CD4-positive, CD25-positive, alpha-beta regulatory T cell (primary cell): ENCODE measurements at places on chromosomes 3 and 15. TPM values are rescaled to one million over a fixed set of nuclear protein-coding genes. Genes with fewer than 3 reads are reported as not detected.

DNA sequence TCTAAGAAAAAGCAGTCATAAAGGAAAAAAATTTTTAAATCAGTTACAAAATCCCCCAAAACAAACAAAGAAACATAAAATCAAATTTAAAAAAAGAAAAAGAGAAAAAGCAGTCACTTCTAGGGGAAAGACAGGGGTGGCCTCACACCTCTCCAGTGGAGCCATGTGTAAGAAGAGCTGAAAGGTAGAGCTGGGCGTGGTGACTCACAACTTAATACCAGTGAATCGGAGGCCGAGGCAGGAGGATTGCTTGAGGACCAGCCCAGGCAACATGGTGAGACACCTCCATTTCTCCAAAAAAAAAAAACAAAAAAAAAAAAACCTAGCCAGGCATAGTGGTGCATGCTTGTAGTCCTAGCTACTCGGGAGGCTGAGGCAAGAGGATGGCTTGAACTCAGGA, 14.7 kb downstream of the MESD start:
- H3K4me3 ChIP-seq: no peak overlapping the region
- no peaks in the 10 kb centered on the region for H3K4me1 ChIP-seq
- peaks cover 22% of the 10 kb centered on the region for H3K36me3 ChIP-seq
- no peaks in the 10 kb centered on the region for H3K27me3 ChIP-seq

Gene CHRNB4
- not detected for total RNA-seq

Gene CD200R1
- total RNA-seq: 7.5 TPM

DNA sequence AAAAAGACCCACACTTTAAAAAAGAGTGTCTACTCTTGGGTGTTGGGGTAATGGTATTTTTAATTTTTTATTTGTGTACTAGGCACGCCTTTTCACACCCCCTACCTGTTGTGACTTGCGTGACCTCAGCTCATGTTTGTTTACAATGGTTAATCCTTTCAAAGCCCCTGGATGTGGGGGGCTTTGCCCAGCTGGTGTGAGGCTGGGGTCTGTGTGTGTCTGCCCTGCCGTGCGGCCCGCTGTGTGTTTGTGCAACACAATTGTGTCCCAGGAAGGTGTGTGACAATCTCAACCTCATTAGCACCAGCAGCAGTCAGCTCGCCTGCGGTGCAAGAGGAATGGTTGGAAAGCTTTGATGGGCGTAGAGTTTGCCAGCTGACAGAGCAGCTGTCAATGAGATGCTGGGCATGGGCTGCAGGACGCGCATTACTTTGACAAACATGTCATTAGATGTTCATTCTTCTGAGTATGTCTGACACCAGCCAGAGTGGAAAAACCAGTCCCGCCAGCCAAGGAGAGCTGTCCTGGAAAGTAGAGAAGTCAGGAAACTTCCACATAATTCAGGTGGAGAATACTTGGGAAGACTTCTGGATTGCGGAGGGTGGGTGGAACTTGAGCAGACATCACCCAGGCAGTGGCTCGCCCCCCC, 9.6 kb downstream of the LRRK1 start:
- no peaks in the 10 kb centered on the region for H3K27me3 ChIP-seq
- H3K36me3 ChIP-seq: no peaks in the 10 kb centered on the region
- H3K4me3 ChIP-seq: no peak overlapping the region
- no peak overlapping the region for H3K27ac ChIP-seq

DNA sequence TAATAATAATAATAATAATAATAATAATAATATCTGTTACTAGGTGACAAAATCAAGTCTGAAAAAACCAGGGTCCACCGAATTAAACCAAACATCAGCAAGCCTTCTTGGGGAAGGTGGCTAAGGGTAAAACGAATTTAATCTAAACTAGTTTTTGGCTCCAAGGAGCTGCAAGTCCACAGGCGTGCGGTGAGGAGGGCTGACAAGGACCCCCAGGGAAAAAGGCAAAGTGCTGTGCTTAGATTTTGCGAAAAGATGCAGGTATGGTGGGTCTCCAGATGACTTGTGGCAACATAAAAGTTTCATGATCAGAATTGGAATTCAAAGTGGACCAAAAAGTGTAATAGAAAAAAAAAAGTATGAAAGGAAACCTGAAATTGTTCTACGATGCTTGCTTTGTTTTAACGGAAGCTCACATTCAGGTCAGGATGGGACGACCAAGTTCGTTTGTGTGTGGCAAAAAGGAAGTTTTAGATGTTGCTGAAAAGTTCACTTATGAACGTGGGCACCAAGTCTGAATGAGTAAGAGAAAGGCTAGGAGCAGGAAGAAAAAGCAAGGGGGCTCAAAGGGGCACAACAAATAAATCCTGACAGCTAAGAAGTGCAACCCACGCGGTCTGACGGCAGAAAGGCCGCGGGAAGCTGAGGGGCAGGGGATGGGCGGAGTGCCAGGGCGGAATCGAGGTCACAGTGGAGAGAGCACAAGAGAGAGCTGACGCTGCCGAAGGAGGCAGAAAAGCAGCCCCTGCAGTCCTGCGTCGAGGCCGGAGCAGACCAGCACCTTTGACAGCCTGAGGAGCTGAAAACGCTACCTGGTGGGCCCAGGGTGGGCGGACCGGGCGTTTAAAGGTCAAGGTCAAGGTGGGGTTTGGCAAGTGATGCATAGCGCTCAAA, 1.1 kb downstream of the WDR82 start:
- H3K27me3 ChIP-seq: no peaks in the 10 kb centered on the region
- peaks cover 14% of the 10 kb centered on the region for H3K36me3 ChIP-seq
- H3K4me3 ChIP-seq: peak overlapping the region; percentile 98
- peak overlapping the region; percentile 92 for H3K27ac ChIP-seq

GRCh38 chr3:64957408-64958198, 269.8 kb upstream of the ADAMTS9 start:
- no peak overlapping the region for H3K4me3 ChIP-seq
- no peak for DNase-seq
- H3K4me1 ChIP-seq: no peaks in the 10 kb centered on the region
- H3K27me3 ChIP-seq: no peaks in the 10 kb centered on the region
- H3K36me3 ChIP-seq: no peaks in the 10 kb centered on the region
- H3K27ac ChIP-seq: no peak overlapping the region

DNA sequence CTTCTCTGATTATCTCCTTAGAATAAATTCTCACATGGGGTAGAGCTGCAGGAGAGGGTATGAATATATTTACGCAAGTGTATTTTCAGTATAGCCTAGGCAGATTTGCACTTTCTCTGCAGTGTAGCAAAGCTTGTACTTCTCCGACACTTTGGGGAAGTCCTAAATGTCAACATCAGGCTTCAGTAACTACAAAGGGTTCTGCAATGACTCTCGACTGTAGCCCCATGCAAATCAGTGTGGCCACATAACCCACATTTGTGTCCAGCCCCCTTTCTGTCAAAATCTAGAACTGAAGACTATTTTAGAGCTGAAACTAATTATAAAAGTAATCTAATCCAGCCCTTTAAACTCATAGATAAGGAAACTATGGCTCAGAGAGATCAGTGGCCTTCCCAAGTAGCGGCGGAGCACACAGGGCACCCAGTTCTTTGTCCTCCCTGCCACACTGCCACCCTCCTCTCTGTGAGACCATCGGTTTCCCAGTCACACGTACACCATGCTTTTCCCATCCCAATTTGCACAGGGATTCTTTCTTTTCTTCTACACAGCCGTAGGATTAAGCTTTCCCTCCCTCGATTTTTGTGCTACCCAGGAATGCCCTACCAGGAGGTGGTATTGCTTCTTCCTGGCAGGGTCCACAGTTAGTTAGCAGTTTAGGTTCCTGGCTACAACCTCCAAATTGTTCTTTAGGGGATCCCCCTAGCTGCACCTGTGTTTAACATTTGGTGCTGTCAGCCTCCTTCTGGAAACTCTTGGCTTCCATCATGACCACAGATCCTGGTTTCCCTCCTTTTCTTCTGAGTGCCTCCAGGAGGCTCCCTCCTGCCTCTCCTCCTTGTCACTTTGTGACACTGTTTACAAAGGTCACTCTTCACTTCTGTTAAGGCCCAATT, 22.9 kb downstream of the MRAS start:
- no peaks in the 10 kb centered on the region for H3K36me3 ChIP-seq
- peaks cover 2% of the 10 kb centered on the region for H3K27me3 ChIP-seq
- H3K4me3 ChIP-seq: no peak overlapping the region
- H3K4me1 ChIP-seq: no peaks in the 10 kb centered on the region
- DNase-seq: no peak
- H3K27ac ChIP-seq: no peak overlapping the region

GRCh38 chr3:30418443-30418842, 188.0 kb upstream of the TGFBR2 start:
- H3K4me3 ChIP-seq: no peak overlapping the region
- no peaks in the 10 kb centered on the region for H3K36me3 ChIP-seq
- no peaks in the 10 kb centered on the region for H3K4me1 ChIP-seq
- H3K27me3 ChIP-seq: peaks cover 7% of the 10 kb centered on the region
- no peak overlapping the region for H3K27ac ChIP-seq

Gene GOLGA8O
- not detected for total RNA-seq

Gene GOLGA6B
- not detected for total RNA-seq

GRCh38 chr3:184497804-184498203, 63.8 kb upstream of the EPHB3 start:
- no peak for DNase-seq
- no peak overlapping the region for H3K27ac ChIP-seq
- no peak overlapping the region for H3K4me3 ChIP-seq
- no peaks in the 10 kb centered on the region for H3K36me3 ChIP-seq
- no peaks in the 10 kb centered on the region for H3K4me1 ChIP-seq
- H3K27me3 ChIP-seq: peaks cover 5% of the 10 kb centered on the region

Gene DGKG
- 0.81 TPM for total RNA-seq

DNA sequence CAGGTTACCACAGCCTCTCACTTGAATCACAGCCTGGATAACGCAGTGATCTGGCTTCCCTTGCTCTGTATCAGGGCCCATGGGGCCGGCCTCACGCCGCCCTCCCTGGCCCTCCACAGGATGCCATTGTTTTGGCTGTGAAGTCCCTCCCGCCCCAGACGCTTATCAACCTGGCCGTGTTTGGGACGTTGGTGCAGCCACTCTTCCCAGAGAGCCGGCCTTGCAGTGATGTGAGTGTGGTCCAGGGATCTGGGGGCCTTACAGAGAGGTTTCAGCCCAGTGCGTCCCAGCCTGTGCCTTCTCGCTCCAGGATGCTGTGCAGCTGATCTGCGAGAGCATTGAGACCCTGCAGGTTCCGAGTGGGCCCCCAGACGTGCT, 6.6 kb downstream of the VWA5B2 start:
- no peak for DNase-seq
- no peak overlapping the region for H3K4me3 ChIP-seq
- H3K27ac ChIP-seq: no peak overlapping the region

Gene USP13
- total RNA-seq: 6.4 TPM

GRCh38 chr3:2765002-2765579, 345.1 kb downstream of the IL5RA start:
- no peaks in the 10 kb centered on the region for H3K36me3 ChIP-seq
- peak; percentile 12 for DNase-seq
- H3K4me1 ChIP-seq: no peaks in the 10 kb centered on the region
- H3K27ac ChIP-seq: no peak overlapping the region
- no peak overlapping the region for H3K4me3 ChIP-seq
- no peaks in the 10 kb centered on the region for H3K27me3 ChIP-seq

Gene GABRR3
- total RNA-seq: not detected

Gene ARRDC4
- 0.37 TPM for total RNA-seq

DNA sequence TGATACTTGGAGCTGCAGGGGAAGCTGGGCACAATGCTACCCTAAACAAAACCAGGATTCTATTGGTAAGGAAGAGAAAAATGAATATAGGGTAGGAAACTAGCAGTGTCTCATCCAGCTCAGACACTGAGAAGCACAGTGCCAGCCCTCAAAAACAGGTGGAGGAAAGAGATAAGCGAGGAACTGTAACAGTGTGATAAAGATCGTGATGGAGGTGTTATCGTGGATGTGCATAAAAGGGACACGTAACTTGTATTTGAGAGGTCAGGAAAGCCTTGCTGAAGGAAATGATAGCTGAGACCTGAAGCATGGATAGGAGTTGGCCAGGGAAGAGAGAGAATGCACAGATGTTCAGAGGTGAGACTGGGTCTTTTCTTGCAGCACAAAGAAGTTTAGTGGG, 27.4 kb downstream of the MIX23 start:
- no peak overlapping the region for H3K27ac ChIP-seq
- peaks cover 3% of the 10 kb centered on the region for H3K36me3 ChIP-seq
- no peak overlapping the region for H3K4me3 ChIP-seq
- DNase-seq: no peak
- H3K4me1 ChIP-seq: no peaks in the 10 kb centered on the region
- H3K27me3 ChIP-seq: no peaks in the 10 kb centered on the region

GRCh38 chr15:63931556-63931955, 97.8 kb upstream of the HERC1 start:
- H3K4me3 ChIP-seq: no peak overlapping the region
- H3K27ac ChIP-seq: no peak overlapping the region
- H3K36me3 ChIP-seq: no peaks in the 10 kb centered on the region
- no peak for DNase-seq
- no peaks in the 10 kb centered on the region for H3K4me1 ChIP-seq

DNA sequence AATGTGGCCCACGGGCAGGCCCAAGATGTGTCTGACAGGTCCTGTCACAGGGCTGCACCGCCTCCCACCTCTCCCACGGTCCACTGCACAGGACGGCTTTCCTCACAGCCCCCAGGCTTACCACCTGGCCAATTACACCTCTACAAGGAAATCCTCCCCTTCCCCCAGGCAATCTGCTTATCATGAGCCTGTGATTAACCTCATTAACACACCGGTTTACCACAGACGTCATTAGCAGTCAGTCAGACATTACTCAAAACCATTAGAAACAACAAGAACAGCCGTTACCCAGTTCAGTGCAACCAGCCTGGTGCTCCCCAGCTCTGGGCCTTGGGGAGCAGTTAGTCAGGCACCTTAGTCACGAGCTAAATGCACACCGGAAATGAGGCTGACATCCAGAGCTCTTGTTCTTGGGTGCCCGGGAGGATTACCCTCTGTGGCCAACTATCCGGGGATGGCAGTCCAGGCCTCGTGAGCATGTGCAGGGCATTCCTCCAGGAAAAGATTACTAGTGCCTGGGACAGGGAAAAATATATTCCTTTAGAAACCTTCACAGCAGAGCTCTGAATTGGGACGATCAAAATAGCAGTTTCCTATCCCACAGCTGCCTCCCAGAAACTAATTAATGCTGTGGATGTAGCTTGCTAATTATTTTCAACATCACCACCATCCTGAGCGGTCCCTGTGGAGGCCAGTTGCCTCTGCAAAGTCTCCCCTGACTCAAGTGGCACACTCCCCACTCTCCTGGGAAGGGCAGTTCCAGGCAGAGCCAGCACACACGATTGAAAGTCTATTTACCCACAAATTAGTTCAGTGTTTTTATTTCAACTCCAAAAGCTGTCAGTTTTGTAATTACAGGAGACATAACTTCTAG, 117.4 kb upstream of the ZBED2 start:
- H3K27me3 ChIP-seq: no peaks in the 10 kb centered on the region
- H3K27ac ChIP-seq: peak overlapping the region; percentile 19
- no peak overlapping the region for H3K4me3 ChIP-seq
- H3K4me1 ChIP-seq: no peaks in the 10 kb centered on the region

GRCh38 chr3:152382312-152383135, 113.8 kb downstream of the MBNL1 start:
- H3K27me3 ChIP-seq: no peaks in the 10 kb centered on the region
- peaks cover 10% of the 10 kb centered on the region for H3K36me3 ChIP-seq
- no peak for DNase-seq
- H3K4me3 ChIP-seq: peak overlapping the region; percentile 63
- peaks cover 83% of the 10 kb centered on the region for H3K4me1 ChIP-seq

- DNase-seq: no peak
- H3K4me3 ChIP-seq: peak overlapping the region; percentile 21
- H3K27ac ChIP-seq: no peak overlapping the region
- no peaks in the 10 kb centered on the region for H3K27me3 ChIP-seq
- H3K36me3 ChIP-seq: peaks cover 42% of the 10 kb centered on the region
- H3K4me1 ChIP-seq: peaks cover 25% of the 10 kb centered on the region
These were observed 4.5 kb upstream of the PARP15 start for GRCh38 chr3:122572940-122573412.

Gene KLHL6
- total RNA-seq: 48.2 TPM

Gene UBAP1L
- 10.1 TPM for total RNA-seq

Gene ISL2
- total RNA-seq: 1.4 TPM
